ENCODE measurements at places on chromosomes 2 and 18. TPM values are rescaled to one million over a fixed set of nuclear protein-coding genes. Genes with fewer than 3 reads are reported as not detected.

CCDC141 gene
- total RNA-seq = under 0.01 TPM

GPR45 gene
- total RNA-seq = not detected

PCARE gene
- not detected for total RNA-seq

CAPN14 gene
- 0.98 TPM for total RNA-seq

COBLL1 gene
- 2.9 TPM for total RNA-seq

AGXT gene
- not detected for total RNA-seq

SLC40A1 gene
- not detected for total RNA-seq

PLGLB2 gene
- 0.30 TPM for total RNA-seq

COL4A4 gene
- total RNA-seq = 0.05 TPM

SRD5A2 gene
- not detected for total RNA-seq

VAMP8 gene
- 22.0 TPM for total RNA-seq

ALKAL2 gene
- total RNA-seq = not detected

CYP20A1 gene
- 11.4 TPM for total RNA-seq

HYCC2 gene
- total RNA-seq = 2.7 TPM

MSTN gene
- total RNA-seq = 0.05 TPM

Data from A375 (cell line).